CD4-positive, alpha-beta T cell treated with Interleukin-15 for 4 hours (primary cell): ENCODE measurements at places on chromosomes 16 and 17.

- DNase-seq, result no peak
Measured at GRCh38 chr17:79814127-79814973, 17.5 kb upstream of the CBX8 start.

GRCh38 chr17:75524269-75524969 is 1.1 kb upstream of the LLGL2 start:
- DNase-seq, result no peak

- DNase-seq, result no peak
Measured at GRCh38 chr16:81535679-81536360, 91.2 kb downstream of the CMIP start.

GRCh38 chr17:57423541-57423940 is 167.2 kb downstream of the MSI2 start:
- no peak for DNase-seq

DNA sequence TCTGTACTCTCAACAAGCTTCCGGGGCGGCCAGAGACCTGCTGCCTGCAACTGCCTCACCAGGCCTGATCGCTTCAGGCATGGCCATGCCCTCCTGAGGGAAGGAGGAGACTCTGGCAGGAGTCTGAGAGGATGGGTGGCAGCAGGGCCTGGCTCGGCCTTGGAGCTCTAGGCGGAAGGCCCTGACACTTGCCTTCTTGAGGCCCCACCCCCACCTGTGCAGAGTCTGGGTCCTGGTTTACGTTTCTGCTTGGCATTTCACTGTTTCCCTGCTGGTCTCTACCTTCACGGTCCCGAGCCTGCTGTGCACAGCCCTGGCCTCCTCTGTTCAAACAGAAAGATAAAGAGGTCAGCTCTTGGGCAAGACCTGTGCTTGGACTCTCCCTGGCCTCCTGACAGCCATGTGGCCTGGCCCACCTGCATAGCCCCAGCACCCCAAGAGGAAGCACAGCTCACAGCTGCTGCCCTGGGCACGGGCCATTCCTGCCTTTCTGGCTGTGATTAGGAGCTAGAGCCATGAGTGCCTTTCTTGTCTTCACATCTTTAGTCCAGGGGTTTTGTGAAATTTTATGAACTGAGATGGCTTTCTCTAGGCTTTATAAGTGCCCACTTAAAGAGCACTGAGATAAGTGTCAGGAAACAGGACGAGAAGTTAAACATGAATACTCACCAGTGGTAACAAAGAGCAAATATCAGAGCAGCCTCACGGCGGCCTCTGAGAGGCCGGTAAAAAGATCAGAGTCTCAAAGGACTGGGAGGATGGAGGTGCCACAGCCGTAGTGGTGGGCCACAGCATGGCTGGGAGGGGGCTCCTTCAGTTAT is 25.6 kb upstream of the MTSS2 start:
- no peak for DNase-seq

- DNase-seq, result peak; percentile 67
Measured at GRCh38 chr17:14201021-14201987, 35.4 kb downstream of the CDRT15 start.

DNA sequence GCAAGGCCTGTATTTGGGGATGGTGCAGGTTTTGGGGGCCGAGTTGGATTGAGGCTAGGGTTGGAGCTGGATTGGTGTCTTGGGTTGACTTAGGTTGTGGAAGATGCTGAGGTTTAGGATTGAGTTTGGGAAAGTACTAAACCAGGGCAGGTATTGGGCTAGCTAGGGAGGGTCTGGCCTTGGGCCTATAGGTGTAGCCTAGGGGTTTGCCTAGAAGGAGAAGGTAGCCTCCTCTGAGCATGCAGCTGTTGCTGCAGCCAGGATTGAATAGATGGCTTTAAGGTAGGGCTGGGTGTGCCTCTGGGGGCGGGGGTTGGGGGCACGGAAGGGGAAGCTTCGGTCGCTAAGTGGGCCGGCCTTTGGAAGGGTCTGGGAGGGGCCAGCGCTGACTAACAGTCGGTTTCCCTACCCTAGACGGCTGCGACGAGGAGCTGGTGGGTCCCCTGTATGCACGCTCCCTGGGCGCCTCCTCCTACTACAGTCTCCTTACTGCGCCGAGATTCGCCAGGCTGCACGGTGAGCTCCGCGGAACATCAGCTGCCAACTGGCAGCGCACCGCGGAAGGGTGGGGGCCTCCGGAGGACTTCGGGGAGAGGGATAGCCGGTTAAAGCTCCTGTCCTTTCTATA is 1.2 kb downstream of the CNTNAP1 start:
- no peak for DNase-seq
